ENCODE measurements at places on chromosomes 7 and 10. TPM values are rescaled to one million over a fixed set of nuclear protein-coding genes. Genes with fewer than 3 reads are reported as not detected.

- no peak for DNase-seq
These were observed 75.3 kb downstream of the HIP1 start for GRCh38 chr7:75663302-75663907.

GRCh38 chr7:12722636-12723605, 35.5 kb downstream of the ARL4A start:
- no peak for DNase-seq

DNA sequence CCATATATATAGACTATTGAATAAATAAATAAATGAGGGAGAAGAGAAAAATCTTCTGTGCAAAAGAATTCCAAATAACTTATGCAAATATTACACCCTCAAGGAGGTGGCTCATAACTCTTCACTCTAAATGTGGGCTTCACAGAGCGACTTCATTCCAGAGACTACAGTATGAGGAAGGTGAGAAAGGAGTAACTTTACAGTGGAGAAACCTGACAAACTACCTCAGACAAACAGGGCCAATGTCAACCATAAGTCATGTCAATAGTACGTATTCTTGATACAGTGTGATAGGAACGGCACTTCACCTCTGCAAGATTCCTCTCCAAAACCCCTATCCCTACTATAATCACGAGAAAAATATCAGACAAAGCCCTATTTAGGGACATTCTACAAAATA, 158.4 kb upstream of the NAMPT start:
- no peak for DNase-seq

DNA sequence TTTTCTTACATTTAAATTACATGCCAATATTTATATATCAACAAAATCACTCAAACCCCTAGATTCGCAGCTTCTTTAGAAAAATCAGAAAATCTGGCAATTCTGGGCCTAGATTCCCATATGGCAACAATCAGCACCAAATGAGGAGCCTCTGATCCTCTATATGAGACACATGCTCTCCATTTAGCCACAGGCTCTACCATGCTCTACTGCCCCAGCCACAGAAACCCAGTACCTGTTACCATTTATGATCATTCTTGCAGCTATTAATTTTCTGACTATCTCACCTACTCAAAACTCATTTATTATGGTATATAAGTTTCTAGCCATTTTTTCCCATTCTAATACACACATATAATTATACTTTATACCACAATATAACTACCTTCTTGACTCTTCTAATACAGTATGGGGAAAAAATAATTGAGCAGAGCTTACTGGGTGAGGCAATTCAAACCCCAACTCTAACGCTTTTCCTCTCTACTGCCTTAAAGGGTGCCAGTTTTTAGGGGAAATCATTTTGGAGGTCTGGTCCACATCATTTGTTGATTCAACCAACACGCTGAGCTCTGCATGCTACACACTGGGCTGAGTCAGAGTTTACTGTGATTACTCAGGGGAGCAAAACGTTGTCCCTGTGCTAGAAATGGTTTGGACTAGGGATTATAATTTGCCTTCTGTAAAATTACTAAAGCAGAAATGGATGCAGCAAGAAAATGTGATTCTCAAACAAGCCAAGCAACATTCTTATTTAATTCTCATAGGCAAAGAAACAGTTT, 11.6 kb downstream of the PDLIM1 start:
- DNase-seq = no peak

GRCh38 chr7:106083717-106084116, 28.4 kb downstream of the SYPL1 start:
- DNase-seq = no peak

DNA sequence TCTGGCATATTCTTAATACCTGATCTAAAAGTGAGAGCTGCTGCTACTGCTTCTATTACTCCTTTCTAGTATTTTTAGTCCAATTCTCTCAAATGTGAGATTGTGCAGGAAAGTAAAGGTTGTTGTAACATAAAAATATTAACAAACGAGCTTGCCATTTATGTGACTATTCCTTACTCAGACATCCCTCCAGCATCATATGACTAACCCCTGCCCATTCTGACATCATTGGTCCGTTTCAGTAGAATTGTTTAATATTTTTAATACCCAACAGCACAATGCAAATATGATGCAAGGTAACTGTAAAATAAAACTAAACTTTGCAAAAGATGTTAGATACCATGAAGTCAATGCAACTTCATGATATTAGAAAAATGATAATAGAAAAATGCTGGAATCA, 83.6 kb downstream of the CFAP58 start:
- no peak for DNase-seq

ANKRD61 gene
- total RNA-seq = not detected

ARHGEF35 gene
- total RNA-seq = 0.51 TPM

TFEC gene
- total RNA-seq = 2.3 TPM

CCDC201 gene
- not detected for total RNA-seq

DNA sequence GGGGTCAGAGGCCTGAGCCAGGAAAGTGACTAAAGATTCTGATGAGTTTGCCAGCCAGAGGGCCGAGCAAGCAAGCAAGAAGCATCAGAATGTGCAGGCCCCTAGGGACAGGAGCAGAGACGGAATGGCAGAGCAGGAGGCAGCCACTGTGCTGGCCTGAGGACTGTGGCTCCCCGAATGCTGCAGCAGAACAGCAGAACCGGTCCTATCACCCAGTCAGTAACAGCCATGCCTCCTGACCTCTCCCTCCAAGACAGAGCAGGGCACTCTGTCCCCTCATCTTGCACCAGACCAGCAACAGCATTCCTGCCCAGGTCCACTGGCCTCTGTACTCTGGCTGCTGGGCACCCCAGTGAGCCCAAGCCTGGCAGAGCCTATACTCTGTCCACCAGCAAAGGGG, 85.9 kb downstream of the ARHGAP22 start:
- DNase-seq = no peak

KAZALD1 gene
- 8.5 TPM for total RNA-seq

DNA sequence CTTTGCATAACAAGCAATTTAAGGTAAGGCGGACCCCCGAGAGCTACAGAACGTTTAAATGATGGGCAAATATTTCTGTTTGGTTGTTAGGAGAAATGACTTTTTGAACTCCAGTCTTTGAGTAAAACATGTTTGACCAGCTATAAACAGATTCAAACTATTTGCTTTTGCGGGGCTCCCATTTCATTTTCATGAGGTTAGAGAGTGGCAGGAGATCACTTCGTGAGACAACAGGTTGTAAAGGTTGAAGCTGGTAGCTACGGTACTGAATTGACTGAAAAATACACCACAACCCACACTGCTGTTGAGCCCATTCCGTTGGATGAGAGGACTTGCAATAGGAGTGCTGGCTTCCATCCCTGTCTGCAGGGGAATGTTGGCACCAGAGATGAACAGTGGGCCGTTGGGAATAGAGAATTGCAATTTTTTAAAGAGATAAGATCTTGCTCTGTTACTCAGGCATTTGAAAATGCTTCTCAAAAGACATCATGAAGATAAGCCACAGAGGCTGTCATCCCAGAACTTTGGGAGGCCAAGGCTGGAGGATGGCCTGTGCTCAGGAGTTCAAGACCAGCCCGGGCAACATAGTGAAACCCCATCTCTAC, 65.7 kb upstream of the CARD11 start:
- DNase-seq = no peak

DNA sequence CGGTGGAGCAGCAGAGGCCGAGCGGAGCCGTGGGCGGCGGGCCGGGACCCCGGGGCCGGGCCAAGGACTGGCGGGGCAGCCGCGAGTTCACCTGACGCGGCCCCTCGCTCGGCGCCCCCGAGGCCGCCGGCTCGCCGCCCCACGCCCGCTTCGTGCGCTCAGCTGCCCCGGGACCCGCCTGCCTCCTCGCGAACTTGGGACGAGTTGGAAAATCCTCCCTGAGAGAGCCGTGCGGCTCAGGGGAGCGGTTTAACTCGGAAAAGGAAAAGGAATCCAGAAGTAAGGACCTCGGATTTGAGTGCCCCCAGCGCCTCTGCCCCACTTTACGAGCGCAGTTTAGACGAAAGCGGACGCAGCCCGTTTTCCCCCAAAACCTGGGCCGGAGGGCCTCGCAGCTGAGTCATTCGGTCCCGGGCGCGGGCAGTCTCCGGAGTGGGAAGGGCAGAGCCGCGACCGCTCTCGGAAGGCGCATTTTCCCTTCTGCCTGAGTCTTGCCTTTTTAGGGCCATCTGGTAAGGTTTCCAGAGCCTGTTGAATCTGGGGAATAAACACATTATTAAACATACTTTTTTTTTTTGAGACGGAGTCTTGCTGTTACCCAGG, 744 bp downstream of the CREM start:
- DNase-seq = peak; percentile 79

- no peak for DNase-seq
These were observed 32.6 kb downstream of the USP6NL start for GRCh38 chr10:11578802-11579255.

DNA sequence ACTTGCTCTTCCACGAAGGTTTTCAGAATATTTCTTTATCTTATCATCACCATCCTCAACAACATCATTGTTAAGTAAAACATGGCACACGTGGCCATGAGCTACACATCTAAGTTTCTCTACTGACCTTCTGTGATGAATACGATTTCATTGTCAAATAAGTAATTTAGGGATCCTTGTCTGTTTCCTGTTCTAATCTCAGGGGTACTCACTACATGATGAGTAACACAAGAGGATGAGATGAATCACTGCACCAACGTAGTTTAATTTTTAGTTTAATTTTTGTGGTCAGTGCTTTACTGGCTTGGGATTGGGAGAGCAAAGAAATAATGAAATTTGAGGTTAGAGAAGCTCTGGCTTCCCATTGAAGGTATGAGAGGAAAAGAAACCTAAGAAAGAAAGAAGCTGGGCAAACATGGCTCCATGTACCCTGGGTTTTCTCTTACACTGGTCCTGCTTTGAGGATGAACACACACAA, 461.9 kb upstream of the KLF6 start:
- no peak for DNase-seq

- DNase-seq = no peak
These were observed 126.3 kb downstream of the ARHGAP21 start for GRCh38 chr10:24597426-24597825.

GRCh38 chr7:13987395-13987794, 2.1 kb downstream of the ETV1 start:
- DNase-seq = no peak

EPHB6 gene
- total RNA-seq = 8.7 TPM

DNA sequence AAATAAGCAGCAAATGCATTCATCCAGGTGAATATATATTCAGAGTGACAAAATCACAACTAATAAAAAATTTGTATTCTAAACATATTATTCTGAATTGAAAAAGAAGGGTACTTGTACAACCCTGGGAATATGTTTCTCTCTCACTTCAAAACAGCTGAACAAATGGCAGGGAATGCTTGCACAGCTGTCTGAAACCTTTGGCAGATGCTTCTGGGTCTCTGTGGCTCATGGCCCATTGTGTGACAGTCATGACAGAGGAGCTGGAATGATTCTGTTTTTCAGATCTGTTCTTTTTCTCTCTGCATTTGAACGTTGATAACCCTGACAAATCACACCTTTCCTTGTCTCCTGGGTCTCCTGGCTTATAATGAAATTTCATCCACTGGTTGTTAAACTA, 275.7 kb upstream of the FZD1 start:
- no peak for DNase-seq

GRCh38 chr10:91711885-91712680, 79.2 kb upstream of the PPP1R3C start:
- DNase-seq = no peak

- DNase-seq = no peak
These were observed 47.0 kb upstream of the ELMO1 start for GRCh38 chr7:37495574-37496184.

PKD2L1 gene
- 0.60 TPM for total RNA-seq

GRCh38 chr7:151625606-151626005, 105.9 kb upstream of the RHEB start:
- no peak for DNase-seq
